ENCODE measurements at places on chromosomes 6 and 20. TPM values are rescaled to one million over a fixed set of nuclear protein-coding genes. Genes with fewer than 3 reads are reported as not detected.

DNA sequence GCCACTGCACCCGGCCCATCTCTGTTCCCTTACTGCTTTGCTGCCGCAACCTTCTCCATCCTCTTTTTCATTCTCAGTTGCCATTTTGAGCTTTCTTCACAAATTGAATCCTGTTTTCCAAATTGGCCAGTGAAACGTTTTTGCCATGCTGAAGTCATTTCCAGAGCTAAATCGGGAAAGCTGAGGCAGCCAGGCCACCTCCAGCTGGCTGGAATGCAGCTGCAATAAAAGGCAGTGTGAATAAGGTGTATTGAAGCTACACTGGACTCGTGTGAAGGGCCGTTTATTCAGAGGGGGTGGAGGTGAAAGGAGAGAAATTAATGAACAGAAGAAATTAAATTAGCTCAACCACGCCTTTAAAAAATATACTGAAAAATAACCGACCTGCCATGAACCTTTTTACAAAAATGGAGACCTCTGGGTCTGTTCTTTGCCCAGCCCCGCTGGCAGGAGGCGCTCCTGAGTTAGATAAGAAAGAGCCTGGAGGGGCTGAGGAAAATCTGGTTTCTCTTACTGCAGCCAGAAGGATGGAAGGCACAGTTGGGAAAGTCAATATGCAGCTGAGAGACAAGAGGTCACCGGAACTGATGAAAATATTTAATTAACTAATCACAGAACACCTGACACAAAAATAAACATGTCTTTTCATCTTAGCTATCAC lies 283.9 kb downstream of the FOXC1 start:
- DNase-seq = no peak

DNA sequence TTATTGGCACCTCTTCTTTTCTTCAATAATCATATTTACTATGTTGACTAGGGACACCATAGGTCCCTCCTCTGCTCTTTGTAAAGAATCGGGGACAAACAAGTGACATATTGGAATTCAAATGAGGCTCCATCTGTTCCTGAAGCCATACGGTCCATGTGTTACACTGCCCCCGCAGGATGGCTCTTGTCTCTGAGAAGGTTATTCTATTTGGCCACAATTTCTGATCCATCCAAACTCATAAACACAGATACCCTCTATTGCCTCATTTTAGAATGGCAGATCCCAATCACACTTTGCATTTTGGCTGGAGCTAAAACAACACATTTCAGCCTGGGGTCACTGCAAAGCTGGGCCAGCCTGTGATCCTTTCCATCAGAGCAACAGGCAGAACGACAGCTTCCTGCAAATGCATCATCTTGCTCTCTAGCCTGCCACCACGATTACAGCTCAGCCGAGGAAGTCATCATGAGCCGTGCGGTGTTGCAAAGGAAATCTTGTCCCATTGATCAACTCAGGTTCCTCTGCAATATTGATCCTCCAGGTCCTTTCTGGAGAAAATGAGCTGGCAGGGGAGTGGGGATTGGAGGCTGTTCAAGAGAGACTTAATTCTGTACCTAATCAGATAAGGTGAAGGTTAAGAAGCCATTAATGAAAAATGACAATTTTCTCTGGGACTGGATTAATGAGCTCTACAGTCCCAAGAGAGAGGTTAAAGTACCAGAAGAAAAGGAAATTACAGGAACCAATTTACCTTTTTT lies 73.1 kb downstream of the AGPAT4 start:
- no peak for DNase-seq

GRCh38 chr20:48066246-48066645 lies 281.0 kb upstream of the SULF2 start:
- no peak for DNase-seq

THBD gene
- 38.2 TPM for total RNA-seq

Measured in chondrocyte (in vitro differentiated cells).